ENCODE measurements at places on chromosomes 1 and 21.

GRCh38 chr1:27713139-27713725, 12.5 kb upstream of the FAM76A start:
- no peak for DNase-seq

- DNase-seq, result no peak
Observed at GRCh38 chr1:62346886-62347285, 27.7 kb upstream of the KANK4 start.

- DNase-seq, result no peak
Observed at GRCh38 chr1:1189111-1189510, 15.4 kb downstream of the TTLL10 start.

GRCh38 chr1:38464071-38464661, 395.4 kb downstream of the RRAGC start:
- no peak for DNase-seq

DNA sequence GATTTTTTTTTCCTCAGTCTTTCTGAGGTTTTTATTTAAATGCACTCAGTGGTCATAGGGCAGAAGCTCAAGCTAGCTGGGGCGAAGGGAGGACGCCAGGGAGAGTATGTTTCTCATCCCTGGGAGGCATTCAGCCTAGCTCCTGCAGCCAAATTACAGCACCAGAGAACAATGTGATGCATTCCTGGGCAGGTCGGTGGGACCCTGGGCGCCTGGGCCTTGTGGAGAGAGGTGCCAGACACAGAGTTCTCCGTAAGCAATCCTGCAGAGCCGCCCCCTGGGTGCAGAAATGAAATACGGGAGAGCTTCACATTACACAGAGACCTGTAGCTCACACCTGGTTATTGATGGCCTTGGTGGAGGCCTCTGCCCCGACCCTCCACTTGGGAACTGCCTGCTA, 15.5 kb downstream of the WNT2B start:
- no peak for DNase-seq

DNA sequence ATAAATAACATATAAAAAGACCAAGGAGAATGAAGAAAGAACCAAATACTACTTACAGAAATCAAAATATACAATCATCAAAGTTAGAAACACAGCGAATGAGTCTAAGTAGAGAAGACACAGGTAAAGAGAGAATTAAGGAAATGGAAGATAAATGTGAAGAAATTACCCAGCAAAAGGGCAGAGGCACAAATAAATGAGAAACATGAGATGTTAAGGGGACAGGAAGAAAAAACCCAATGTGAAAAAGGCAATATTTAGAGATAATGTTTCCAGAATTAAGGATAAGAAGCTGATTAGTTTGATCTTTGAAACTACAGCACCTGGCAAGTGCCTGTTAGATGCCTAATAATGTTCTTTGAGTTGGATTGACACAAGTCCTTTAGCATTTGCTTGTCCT, 40.9 kb downstream of the CCN1 start:
- no peak for DNase-seq

- DNase-seq, result no peak
Observed at GRCh38 chr1:23574265-23574754, 15.0 kb upstream of the ID3 start.

DNA sequence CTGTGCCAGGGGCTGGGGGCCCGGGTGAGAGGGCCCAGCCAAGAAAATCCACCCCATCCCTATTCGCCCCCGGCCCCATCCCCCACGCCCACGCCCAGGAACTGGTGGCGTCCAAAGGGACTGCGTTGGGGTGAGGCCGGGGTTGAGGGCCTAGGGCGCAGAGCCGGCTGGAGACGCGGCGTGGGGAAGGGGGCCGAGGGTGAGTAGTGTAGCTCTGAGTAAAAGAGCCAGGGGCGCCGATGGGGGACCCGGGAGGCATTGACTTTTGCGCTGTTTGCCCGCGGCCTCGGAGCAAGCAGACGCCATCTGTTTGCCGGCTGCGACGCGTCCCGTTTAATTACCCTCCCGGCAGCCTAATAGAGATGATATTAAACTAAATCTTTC, 3.5 kb upstream of the DMRTA2 start:
- DNase-seq, result no peak

DNA sequence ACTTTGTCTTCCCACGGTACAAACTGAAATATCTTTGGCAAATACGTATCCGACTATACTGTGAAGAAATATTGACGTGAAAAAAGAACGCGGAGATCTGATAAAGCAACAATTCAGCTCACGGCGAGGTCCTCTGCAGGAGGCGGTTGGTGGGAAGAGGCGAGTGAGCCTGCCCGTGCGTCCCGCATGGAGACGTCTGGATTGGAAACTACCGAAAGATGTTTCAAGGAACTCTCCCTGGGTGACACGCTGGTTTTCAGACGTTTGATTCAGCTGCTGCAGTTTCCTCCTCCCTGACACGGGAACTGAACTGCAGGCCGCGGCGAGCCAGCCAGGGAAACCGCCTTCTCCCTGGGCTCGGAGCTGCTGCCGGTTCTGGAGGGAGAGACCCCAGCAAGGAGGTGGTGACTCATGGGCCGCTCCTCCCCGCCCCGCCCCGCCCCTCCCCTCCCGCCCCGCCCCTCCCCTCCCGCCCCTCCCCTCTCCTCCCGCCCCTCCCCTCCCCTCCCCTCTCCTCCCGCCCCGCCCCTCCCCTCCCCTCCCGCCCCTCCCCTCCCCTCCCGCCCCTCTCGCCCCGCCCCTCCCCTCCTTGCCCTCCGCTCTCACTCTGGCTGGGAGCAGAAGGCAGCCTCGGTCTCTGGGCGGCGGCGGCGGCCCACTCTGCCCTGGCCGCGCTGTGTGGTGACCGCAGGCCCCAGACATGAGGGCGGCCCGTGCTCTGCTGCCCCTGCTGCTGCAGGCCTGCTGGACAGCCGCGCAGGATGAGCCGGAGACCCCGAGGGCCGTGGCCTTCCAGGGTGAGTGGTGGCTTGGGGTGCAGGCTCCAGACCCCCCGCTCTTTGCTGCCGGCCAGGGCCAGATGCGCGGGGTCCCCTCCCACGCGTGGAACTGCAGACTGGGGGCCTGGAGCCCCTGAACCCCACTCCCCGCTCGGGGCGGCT, at the start of gene COL6A1:
COL6A1 (plus strand) TSS at position 620 of the 941 bp plus-strand sequence; CDS start at position 701, 81 bp downstream.
- peak; percentile 24 for DNase-seq

DNA sequence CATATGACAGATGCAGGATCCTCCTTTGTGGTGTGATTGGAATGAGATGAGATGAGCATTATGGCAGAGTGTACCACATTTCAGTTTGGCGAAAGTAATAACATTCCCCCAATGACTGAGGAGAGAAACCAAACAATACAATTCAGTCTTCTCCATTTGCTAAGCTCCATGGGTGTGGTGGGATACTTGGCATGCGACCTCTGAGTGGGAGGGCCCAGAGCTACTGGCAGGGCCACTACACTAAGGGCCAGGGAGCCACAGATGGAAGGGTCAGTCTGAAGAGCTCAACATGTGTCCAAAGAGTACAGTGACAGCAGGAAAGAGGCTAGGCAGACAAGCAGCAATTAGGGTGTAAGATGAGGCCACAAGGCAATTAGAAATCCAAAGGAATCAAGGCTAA, 23.8 kb upstream of the PAXBP1 start:
- no peak for DNase-seq

DNA sequence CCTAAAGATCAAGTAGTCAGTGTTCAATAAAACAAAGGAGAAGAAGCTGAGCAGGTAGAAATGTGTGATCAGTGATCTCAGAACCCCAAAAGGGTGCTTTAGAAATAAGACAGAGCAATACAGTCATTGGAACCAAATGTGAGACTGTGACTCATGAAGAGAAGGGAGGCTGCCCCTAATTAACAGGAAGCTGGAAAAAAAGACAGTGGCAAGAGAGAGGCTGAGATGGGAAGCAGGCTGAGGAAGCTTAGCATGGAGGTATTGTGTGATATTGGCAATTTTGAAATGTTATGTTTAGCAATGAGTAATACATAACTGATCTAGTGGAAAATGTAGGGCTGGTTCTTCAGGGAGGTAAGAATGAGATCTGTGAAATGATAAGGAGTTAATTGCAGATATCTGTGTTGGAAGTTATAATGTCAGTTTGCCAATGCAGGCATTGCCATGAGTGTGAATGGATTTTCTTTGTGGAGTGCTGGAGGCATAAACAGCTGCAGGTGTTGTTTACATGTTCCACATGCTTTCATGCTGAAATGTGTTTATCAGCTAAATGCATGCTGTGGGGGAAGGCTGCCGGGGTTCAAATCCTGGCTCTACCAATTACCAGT, 90.6 kb upstream of the CACNA1E start:
- no peak for DNase-seq

GRCh38 chr1:174284052-174284451, 124.7 kb downstream of the RABGAP1L start:
- no peak for DNase-seq

DNA sequence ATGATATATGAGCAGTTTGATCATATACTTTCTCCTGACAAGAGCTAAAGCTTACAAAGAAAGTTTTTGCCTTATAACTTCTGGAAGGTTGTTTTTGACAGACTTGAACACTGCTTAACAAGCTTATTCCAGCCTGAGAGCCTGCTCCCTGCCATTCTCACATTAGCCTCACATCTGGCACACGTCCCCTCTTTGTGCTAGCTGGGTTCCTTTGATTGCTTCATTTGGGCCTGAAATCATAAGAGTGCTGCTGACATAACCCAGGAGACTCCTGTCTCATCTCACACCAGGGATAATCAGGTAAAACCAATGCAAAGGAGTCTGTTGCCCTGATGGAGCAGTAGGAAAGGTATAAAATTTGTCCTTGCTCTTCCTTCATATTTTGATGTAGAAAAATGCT, 1411.7 kb upstream of the B3GALT2 start:
- no peak for DNase-seq

- no peak for DNase-seq
Observed at GRCh38 chr1:63882048-63882704, 108.4 kb downstream of the ROR1 start.

DNA sequence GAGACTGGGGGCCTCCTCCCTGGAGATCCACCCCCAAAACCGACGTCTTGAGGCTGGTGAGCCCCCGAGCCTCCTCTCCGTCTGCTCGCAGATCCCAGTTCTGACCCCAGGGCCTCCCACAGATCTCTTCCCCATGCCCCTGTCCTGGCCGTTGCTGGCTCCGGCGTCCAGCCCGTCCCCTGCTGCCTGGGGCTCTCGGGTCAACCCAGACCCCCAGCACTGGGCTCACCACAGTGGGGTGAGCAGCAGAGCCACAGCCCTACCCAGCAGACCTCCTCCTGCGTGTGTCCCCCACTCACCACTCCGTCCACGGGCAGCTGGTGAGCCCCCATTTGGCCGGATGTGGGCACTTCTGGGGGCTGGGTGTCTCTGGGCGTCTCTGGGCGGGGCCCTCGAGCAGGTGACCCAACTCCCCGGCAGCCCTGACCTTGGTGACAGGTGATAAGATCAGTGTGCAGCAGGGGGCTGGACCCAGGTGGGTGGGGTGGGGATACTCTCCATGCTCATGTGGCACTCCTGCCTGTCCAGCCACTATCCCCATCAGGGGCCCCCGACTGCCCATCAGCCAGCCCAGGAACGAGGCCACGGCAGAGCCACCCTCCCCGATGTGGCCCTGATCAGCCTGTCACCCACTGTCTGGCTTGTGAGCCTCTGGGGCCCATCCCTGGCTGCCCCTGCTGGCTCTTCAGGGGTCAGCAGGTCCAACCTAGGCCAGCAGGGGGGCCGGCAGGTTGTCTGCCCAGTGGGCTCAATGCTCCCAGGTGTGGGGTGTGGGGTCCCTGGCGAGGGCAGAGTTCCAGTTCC, 709 bp downstream of the TNFRSF14 start:
- no peak for DNase-seq

GRCh38 chr21:46635324-46636180, at the start of gene PRMT2:
PRMT2 (plus strand) TSS chr21:46635674; CDS start chr21:46636952, 1,278 bp downstream.
- peak; percentile 96 for DNase-seq

GRCh38 chr1:89198491-89199072, at the start of gene GBP4:
GBP4 (minus strand) TSS chr1:89198942; CDS start chr1:89198834, 108 bp downstream.
- peak; percentile 15 for DNase-seq

GRCh38 chr1:152038871-152039270, 2.1 kb upstream of the S100A11 start:
- DNase-seq, result no peak

DNA sequence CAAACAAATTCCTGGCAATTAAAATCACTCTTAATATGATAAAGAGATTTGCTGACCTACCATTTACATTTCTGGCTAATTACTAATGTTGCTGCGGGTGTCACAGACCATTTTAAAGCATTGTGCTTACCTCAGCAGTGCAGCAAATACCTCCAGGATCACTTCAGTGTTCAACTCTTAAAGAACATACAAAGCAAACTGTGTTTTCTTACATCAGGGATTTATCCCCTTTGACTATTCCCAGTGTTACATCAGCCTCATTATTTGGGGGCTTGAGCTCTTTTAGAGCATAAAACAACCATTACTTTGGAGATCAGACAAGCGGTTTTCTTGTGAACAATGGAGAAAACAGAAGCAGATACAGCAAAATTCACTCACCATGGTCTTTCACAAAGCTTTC, 185.4 kb downstream of the LYPLAL1 start:
- no peak for DNase-seq

GRCh38 chr1:169945181-169945580, 51.5 kb upstream of the SCYL3 start:
- no peak for DNase-seq

DNA sequence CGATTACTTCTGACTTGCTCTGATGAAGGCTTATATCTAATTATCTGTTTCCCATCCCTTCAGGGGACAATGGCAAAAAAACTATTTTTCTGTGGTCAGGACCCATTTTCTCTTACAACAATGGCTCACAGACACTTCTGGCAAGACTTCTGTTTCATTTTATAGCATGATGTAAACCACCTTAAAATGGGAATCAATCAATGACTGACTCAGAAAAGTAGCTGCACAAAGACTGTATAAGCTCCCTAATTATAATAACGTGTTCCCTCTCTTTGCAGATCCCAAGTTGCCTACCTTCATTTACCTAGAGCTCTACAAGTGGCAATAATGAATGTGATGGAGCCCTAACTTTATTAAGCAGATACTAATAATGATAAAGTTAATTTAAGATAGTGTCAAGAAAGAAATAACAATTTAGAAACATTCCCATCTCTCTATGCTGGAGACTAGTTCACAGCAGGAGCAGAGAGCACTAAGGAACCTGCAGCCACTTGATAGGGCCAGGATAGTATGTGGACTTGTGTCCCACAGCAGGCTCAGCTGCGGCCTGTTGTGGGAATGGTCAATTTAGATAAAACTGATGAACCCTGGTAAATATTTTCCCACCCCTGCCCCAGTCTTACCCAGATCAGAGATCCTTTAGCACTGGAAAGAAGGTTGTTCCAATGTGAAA, 538 bp downstream of the GBP2 start:
- no peak for DNase-seq

- DNase-seq, result no peak
Observed at GRCh38 chr21:33229099-33229783, 497 bp upstream of the IFNAR2 start.
